ENCODE measurements at places on chromosomes 1 and 21.
A peak's percentile ranks its signal among the peaks of the same experiment; 100 is the strongest.

DNA sequence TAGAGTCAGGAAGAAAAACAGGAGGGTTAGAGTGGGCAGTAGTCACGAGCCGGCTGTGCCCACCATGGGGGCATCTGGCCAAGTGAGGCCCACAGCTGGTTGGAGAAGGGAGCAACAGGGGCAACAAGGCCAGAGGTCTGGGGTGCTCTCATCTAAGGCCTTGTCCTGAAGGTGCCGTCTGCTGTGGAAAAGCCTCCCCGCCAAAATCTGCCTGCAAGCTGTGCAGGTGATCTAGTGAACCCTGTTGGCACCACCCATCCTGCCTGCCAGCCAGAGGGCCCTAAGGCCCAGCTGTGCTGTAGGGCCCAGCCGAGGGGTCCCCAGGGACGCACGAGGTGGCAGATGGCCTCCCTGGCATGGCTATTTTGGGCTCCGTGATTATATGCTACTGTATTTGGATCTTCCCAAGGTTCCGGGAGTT is 51.3 kb downstream of the LGR6 start:
- DNase-seq, result no peak

DNA sequence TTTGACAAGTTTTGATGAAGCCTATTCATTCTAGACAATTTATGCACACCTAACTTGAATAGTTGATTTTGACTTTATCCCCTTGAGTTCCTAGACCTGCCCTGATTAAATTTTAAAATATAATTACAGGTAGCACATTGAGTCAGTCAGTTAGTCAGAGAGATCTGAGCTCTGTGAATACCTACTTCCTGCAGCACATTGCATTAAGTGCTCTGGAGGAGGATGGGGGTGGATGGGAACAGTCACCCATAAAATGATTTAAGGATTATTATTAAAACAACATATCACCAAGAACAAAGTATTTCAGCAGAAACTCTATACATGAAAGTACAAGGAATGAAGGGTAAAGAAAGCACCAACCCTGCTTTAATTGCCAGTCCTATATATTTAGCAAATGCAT is 11.8 kb upstream of the RPF1 start:
- no peak for DNase-seq

- DNase-seq, result no peak
These were observed 7.1 kb upstream of the TMEM61 start for GRCh38 chr1:54973205-54973921.

GRCh38 chr1:157105988-157106812 is 6.6 kb upstream of the ETV3L start:
- DNase-seq, result no peak

DNA sequence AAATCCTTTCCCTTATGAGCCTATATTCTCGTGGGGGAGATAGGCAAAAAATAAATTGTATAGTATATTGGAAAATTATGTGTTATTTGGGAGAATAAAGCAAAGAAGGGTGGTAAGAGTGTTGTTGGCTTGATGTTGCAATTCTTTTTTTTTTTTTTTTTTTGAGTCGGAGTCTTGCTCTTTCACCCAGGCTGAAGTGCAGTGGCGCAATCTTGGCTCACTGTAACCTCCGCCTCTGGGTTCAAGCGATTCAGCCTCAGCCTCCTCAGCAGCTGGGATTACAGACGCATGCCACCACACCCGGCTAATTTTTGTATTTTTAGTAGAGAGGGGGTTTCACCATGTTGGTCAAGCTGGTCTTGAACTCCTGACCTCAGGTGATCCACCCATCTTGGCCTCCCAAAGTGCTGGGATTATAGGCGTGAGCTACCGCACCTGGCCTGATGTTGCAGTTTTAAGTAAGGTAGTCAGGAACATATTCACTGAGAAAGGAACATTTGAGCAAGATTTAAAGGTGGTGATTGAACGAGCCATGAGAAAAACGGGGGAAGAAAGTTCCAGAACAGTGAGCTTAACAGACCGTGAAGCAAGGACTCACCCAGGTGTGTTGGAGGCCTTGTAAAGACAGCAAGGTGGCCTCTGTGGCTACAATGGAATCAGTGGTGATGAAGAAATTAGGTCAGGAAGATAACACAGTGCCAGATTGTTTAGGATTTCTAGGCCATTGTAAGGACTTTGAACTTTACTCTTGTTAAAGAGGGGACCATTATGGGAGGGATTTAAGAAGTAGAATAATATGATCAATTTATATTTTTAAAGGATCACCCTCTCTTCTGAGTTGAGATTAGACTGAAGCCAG is 45.8 kb downstream of the RPRD2 start:
- DNase-seq, result no peak

DNA sequence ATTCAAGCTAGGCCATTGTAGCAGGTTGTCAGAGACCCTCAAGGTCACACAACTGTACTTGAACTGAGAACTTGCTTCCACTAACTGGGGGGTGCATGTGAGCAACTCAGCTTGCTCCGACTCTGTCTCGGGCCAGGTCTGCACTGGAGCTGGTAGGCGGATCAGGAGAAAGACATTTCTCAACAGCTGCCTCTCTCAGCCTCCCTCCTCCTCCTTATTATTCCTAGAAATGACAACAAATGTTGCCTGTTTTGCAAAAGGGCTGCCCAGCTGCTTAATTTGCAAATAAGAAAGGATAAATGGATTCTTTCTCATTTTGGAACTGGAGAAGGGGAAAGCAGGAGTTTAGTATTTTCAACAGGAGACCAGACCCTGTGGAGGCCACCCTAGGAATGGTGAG is 140.5 kb downstream of the RHOU start:
- DNase-seq, result peak; percentile 42

DNA sequence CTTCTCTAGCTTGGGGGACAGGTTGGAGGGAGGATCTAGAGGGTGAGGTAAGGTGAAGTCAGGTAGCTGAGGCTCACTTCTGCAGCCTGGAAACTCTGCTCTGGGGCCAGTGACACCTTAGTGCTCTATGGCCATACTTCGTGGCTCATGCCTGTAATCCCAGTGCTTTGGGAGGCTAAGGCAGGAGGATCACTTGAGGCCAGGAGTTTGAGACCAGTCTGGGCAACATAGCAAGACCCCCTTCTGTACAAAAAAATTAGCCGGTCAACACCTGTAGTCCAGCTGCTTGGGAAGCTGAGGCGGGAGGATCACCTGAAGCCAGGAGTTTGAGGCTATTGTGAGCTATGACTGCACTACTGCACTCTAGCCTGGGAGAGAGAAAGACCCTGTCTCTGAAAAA is 5.8 kb downstream of the LMNA start:
- no peak for DNase-seq

DNA sequence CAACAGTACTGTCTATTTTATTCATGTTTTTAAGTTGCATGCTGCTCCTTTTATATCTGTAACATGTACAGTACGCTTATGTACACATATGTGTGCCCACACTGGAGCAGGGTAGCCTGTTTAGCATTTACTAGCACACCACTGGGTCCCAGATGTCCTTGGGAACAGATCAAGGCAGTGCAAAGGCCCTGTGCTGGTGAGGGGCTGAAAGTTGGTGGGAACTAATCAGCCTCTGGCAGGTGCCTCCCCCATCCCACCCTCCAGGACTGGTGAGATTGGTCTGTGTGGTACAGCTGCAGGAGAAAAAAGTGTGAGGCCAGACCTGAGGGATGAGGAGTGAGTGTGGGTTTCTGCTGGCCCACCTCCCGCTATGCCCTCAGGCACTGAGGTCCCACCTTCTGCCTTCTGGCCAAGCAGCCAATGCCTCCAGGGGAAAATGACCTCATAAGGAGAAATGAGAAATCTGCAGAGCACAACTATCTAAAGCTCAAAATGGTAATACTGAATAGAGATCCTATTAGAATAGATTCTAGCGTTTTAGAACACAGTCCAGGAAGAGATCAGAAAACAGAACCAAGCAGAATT is 58.9 kb downstream of the POFUT2 start:
- DNase-seq, result no peak

- DNase-seq, result no peak
These were observed 70.0 kb downstream of the TRABD2B start for GRCh38 chr1:47927165-47927564.

- no peak for DNase-seq
These were observed 38.8 kb downstream of the FRRS1 start for GRCh38 chr1:99727575-99728185.

DNA sequence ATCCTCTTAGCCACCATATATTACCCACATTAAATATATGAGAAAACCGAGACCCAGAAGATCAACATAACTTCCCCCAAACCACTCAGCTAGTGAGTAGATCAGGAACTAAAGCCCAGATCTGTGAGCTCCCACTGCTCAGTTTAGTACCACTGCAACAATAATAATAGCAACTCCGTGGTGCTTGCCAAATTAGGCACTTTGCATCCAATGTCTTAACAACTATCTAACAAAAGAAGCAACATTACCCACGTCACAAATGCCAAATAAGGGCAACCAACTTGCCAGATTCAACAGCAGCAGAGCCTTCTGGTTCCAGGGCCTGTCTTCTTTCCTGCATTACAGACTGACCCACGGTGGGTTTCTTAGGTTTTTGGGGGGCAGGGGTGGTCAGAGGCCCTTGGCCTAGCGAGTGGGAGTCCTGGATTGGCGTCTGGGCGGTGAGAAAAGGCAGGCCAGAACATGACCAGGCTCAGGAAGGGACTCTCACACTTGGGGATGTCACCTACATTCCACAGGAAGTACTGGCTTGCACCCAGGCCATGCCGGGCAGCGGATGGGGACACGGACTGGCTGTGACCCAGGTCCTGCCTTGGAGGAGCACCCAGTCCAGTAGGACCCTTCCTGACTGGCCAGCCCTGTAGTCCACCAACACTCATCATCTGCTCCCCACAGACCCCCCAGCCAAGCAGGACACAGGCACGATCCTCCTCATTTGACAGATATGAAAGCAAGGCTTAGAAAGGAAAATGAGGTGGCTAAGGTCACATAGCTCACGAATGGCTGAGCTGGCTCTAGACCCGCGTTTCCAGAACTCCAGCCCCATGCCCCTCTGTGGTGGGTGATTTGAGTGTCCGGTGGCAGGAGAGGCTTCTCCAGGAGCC is 4.6 kb downstream of the HCRTR1 start:
- DNase-seq, result no peak

GRCh38 chr1:146036241-146036964 is 14.9 kb upstream of the HJV start:
- no peak for DNase-seq

DNA sequence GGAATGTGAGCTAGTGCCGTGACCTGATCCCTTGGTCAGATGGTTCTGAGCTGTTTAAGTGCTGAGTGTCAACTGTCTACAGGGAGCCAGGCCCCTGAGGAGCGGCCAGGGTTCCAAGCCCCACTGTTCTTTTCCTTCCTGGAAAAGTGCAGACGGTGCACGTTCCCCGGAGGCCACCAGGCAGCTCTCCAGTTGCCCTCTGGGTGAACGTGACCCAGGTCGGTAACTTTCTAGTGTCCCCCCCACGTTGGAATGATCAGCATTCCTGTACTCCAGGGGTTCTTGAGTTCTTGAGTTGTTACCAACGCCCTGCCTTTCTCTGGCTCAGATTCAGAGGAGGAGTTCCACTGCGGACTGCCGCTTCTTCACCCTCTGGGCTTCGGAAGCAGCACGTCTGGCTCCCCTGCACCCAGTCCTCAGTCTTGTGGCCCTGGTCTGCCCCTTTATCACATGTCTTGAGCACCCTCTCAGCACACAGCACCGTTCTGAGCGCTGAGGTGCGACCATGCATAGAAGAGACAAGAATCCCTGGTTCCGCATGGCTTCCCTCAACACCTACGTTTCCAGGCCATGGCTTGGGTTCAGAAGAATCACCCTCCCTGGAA is 131.5 kb downstream of the DHRS3 start:
- no peak for DNase-seq

GRCh38 chr1:106571109-106571508 is 485.4 kb upstream of the PRMT6 start:
- no peak for DNase-seq

DNA sequence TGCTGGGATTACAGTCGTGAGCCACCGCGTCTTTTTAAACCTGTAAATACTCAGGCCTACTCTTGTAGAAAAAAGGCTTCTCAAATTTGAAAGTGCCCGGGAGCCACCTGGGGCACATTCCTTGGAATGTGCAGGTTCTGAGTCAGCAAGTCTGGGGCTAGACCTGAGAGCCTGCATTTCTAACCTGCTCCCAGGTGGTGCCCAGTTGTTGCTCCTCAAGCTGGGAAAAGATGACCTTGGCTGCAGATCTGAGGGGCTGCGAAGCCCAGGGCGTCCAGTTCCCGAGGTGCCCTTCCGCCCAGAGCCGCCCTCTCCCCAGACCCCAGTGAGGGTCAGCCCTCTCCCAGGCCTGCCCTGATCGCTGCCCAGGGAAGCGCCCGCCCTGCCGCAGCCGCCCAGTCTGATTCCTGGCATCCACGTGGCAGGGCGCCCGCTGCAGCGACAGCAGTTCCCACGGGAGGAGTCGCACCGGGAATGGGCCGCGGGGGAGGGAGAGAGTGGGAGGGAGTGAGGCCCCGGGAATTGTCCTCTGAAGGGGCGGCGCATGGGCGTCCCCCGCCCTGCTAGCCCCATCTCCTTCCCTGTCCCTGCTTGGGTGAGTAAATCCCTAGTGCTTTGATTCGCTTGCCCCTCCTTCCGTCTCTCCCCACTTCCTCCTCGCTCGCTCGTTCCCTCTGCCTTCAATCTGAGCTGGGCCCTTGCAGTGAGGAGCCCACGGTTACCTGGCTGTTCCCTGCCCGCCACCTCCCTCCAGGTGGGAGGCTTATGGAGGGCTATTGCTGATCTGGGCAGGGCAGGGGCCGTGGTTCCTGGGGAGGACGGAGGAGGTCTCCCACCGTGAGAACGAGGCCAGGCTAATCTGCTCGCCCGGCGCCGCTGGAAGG is 18.8 kb upstream of the TENT5B start:
- DNase-seq, result peak; percentile 16

DNA sequence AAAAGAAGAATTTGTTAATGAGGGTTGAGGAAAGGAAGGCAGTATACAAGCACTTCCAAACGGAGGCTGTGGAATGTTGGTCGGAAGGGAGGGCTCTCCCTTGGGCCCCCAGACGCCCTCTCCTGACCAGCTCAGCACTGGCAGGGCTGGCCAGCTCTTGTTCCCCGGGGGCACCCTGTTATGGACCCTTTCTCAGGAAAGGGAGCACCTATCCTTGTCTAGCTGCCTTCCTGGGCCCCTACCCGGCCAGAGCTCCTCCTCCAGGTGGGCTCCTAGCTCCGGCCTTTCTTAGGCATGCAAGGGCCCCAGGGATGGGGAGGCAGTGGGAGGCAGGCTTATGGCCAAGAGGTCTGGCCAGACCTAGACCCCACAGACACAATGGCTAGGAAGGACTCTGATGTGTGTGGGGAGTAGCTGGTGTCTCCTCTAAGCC is 926 bp downstream of the BLACAT1 start:
- no peak for DNase-seq

GRCh38 chr1:63929106-63929478 is 155.3 kb downstream of the ROR1 start:
- DNase-seq, result no peak
